T-helper 2 cell (primary cell): ENCODE measurements at places on chromosomes 1 and 21.

DNA sequence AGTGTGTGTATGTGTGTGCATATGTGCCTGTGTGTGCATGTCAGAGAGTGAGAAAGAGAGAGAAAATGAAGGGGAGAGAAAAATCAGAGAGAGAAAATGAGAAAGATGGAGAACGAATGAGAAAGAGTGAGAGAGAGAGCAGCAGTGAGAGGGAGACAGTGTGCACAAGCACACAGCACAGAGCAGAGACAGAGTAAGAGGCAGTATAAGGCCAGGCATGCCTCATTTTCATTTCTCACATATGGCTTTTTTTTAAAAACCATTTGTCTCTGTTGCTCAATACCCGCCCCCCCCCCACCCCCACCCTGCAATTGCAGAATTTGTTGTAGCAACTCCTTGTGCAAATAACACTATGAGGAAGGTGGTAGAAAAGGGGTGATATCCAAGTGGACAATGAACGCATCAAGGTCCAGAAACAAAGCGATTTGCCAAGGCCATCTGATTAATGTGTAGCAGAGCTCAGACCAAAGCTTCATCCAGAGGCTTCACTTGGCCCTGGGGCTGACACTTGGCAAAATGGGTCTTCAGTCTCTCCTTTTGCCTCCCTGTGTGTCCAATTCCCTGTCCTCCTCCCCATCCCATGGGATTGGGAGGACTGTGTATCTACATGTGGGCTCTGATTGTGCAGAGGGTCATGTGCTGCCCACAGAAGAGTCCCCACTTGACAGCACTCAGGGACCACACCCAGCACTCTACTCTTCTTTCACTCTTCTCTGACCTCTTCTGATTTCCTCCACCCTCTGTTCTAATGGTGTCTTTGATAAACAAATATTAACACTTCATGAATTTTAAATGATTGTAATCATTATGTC, 38.9 kb upstream of the HSD3B1 start:
- DNase-seq = no peak

DNA sequence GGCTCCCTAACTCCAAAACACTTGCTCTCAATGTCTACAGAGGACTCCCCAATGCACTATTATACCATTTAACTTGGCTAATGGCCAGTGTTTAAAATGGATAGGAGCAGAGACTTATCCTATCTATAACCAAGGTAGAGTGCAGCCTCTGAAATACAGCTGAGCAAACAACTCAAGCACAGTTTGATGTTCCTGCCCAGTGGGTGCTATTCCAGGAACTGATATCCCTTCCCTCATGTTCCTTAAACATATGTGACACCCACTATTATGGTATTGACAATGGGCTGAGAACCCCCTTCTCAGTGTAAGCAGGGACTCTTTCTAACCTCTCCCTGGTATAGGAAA, 51.7 kb downstream of the SH3GLB1 start:
- DNase-seq = no peak

DNA sequence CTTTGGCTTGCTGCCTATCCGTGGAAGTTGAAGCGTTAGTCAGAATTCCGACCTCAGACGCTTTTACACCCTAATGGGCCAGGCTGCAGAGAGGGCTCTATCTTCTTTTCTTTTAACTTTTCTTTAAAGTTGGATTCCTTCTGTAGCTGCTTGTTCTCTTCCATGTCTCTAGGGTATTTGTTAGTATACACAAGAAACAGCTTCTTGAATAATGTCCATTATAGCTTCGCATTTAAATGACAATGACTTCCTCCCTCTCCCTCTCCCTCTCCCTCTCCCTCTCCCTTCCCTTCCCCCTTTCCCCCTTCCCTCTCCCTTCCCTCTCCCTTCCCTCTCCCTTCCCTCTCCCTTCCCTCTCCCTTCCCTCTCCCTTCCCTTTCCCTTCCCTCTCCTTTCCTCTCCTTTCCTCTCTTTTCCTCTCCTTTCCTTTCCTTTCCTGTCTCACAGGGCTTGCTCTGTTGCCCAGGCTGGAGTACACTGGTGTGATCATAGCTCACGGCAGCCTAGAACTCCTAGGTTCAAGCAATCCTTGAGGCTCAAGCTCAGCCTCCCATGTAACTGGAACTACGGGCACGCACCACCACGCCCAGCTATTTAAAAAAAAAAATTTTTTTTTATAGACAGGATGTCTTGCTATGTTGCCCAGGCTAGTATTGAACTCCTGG, 33.0 kb downstream of the RIPPLY3 start:
- no peak for DNase-seq

- no peak for DNase-seq
Observed at GRCh38 chr1:8384577-8384976, 66.7 kb downstream of the SLC45A1 start.

DNA sequence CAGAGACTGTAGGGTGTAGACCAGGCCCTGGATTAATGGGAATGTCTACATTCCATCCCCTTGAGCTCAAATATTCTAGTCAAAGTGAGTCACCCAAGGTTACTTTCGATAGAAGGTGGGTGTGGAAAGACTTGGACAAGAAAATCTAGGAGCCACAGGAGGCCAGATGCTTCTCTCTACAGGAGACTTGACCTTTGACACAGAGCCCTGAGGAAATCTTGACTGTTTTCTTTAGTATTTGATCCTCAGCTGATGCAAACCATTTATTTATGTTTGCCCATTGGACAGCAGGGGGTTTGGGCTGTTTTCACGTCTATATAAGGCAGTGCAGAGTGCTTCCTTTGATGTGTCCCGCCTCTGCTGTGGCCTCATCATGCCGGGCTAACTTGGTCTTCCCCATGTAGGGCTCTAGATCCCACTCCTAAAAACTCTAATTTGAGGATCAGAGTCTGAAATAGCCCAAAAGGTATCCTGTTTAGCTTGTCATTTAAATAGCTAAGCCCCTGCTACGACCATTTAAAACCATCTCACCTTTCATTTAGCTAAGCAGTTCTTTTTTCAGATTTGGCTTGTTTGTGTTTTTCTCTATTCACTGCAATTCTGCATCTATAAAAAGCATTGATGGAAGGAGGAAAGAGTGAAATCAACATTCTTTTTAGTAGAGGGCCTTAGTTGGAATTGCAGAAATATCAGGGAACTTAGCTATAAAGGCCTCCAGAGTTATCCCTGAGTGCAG, 15.5 kb upstream of the MAP3K7CL start:
- DNase-seq = no peak

GRCh38 chr21:23223882-23224281, 2225.7 kb downstream of the NCAM2 start:
- no peak for DNase-seq

DNA sequence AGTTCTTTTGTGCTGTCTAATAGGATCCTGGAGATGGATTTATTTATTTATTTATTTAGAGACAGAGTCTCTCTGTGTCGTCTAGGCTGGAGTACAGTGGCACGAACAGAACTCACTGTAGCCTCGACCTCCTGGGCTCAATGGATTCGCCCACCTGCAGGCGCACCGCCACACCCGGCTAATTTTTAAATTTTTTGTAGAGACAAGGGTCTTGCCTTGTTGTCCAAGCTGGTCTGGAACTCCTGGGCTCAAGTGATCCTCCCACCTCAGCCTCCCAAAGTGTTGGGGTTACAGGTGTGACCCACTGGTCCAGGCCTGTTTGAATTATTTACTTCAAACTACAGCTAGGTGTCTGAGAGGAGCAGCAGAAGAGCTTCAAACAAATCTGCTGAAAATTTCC, 9.6 kb upstream of the SPEN start:
- no peak for DNase-seq

DNA sequence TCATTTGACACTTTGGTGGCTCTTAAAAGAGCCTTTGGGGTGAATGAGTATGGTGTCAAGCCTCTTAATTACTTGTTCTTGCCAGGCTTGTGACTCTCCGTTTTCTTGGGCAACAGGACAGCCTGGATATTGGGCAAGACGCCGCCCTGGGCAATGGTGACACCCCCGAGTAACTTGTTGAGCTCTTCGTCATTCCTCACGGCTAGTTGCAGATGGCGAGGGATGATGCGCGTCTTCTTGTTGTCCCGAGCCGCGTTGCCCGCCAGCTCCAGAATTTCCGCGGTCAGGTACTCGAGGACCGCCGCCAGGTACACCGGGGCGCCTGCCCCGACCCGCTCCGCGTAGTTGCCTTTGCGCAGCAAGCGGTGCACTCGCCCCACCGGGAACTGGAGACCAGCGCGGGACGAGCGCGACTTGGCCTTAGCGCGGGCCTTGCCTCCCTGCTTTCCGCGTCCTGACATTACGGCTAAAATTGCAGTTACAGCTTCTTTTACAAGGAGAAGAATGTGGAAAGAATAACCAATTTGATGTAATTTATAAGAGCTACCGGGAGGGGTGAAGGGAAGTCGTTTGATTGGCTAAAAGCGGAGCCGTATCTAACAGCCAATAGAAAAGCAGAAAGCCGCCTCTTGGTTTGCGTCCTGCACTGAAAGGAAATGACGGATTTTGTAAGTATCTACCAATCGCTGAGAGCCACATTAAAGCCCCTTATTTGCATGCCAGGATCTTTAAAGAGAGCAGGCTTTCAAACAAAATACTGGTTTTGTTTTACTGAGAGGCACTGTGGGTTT, 11.7 kb upstream of the BOLA1 start:
- DNase-seq = peak; percentile 44

DNA sequence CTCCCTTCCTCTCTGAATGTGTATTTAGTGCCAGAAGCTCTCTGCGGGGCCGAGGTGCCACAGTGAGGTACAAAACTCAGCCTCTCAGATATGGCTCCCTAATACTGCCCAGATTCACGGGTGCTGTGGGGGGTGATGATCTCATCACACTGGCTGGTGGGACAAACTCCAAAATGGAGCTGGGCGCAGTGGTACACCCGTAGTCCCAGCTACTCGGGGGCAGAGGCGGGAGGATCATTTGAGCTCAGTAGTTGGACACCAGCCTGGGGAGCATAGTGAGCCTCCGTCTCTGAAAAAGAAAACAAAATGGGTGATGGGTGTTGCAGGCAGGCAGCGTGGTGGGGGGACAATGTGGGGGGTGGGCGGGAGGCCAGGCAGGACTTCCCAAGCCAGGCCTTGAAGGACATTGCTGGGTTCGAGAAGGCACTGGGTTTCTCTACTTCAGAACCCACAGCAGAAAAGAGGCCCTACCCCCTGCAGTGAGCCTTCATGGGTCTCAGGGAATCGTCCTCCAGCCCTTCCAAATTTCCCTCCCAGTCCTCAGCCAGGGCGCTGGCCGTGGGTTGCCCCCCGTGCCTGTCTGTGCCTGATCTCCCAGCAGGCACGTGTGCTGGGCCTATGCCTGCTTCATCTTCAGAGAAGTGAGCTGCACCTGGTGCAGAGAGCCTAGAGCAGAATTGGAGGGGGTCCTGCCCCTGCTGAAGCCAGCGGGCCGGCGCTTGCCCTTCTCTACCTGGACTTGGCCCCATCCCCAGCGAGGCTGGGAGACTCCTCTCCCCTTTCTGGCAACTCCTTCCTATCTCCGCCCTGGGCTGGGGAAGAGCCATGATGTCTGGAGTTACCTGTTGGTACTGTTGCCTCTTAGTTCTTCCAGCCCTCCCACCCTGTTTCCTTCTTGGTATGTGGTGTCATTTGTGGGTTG, 14.0 kb downstream of the H6PD start:
- no peak for DNase-seq

DNA sequence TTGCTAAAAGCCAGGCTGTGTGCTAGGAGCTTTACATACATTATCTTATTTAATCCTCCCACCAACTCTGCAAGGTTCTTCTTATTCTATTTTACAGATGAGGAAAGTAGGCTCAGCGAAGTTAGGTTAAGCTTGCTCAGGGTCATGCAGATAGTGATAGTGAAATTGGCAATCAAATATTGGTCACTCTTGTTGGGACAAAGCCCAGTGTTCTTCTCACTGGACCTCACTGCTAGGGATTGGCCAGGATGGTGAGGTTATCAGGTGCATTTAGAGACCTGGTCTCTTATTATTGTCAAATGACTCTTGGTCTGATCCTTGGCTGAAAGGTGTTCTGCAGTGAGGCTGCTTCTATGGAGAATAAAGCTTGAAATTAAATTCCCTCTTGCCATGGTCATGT, 145.1 kb downstream of the CNIH3 start:
- no peak for DNase-seq
